Activated CD8-positive, alpha-beta memory T cell treated with anti-CD3 and anti-CD28 coated beads for 1 hour (primary cell): ENCODE measurements at places on chromosomes 7 and 10.
A peak's percentile ranks its signal among the peaks of the same experiment; 100 is the strongest.

DNA sequence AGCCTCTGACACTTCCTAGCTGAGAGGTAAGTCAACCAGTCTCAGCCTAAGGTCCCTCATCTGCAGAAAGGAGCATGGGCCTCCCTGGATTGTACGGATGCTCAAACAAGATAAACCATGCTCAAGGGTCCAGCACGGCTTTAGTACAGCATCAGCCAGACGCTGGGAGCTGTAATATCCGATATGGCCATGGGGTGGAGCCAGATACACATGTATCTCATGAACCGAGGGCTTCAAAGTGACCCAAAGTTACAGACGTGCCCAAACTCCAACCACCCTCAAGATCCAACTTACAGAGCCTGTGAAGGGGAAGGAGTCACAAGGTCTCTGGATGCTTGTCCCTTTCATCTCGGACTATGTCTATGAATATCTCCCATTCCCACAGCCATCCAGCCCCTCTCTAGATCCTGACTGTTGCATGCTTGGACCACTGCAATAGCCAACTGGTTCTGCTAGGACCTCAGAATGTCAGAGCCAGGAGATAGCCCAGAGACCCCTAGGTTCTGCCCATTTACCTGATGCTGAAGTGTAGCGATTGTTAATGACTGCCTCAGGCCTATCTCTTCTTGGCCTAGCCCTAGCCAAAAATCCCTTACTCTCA lies 142.4 kb downstream of the SH3PXD2A start:
- peak; percentile 67 for DNase-seq

GRCh38 chr10:21919117-21919516 lies 84.4 kb downstream of the DNAJC1 start:
- DNase-seq, result no peak

DNA sequence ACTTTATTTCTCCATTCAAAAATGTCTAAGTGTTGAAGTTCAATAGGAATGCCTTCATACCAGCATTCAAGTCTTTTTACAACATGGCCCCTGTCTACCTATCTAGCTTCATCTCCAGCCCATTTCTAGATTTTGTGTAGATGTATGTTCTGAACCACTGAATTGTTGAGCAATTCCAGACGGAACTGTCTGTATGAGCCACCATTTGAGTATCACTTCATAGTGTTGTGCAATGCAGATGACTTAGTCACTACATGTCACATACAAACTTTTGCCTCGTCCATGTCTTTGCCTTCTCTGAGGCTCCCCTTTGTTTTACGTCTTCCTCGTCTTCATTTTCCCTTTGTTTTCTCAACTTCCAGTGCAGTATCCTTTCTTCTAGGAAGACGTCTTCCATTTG lies 118.1 kb downstream of the INHBA start:
- no peak for DNase-seq

DNA sequence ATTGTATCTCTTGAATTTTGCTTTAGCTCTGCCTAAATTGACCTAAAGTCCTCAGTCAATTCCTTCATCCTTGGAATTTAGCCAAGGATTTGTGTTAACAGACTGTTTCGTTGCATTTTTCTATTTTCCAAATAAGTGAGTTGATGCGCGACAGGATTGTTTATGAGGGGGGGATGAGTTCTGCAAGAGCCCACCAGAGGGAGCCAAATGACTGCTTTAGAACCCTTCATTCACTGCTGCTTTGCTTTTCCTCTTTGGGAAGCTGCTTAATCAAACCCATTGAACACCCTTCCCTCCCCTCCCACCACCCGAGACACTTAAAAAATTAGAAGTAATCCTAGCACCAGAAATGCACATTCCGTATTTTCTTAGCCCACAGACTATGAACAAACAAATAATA lies 33.7 kb upstream of the PTF1A start:
- DNase-seq, result no peak

- DNase-seq, result no peak
Observed at GRCh38 chr7:25638068-25638467, 409.8 kb upstream of the NPVF start.

- no peak for DNase-seq
Observed at GRCh38 chr10:44284198-44285084, 100.5 kb downstream of the CXCL12 start.

DNA sequence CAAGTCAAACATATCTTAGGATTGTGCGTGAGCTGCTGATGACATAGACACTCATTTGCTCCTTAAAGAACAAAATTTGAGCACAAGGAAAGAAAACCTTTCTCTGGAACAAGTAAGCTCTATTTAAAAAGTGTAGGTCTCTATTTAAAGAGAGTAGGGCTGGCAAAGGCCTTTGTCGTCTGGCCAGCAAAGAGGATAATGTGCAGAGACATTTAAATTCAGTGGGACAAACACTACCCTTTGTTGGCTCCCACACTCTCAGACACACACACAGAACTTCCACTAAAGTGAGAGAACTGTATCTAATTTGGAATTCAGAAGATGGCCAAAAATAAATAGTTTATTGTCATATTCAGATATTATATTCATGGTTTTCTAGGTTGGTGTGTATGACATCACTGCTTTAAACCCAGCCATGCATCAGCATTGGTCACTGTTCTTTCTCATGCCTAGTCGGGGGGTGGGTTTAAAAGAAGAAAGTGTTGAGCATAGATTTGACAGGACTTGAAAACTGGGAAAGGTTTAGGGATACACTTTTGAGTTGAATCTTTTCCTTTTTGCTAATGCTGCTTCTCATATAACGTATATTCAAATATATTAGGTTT lies 49.5 kb upstream of the HDAC9 start:
- DNase-seq, result no peak

GRCh38 chr7:30682212-30683083 lies at the start of gene CRHR2:
CRHR2 (minus strand) TSS chr7:30682456; CDS start chr7:30682280, 176 bp downstream.
- DNase-seq, result peak; percentile 10

DNA sequence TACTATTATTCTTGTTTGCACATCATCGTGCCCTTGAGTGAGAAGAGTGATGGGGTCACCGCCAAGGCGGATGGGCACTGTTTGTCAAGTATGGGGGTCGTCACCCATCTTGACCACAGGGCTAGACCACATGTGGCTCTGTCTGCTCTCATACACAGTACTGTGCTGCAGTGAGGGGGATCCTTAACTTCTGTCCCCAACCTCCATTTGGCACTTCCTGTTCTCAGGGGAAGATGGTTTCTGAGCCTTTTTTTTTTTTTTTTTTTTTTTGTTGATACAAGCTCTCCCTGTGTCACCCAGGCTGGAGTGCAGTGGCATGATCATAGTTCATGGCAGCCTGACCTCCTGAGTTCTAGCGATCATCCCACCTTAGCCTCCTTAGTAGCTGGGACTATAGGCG lies 13.6 kb downstream of the WBP1L start:
- DNase-seq, result no peak

DNA sequence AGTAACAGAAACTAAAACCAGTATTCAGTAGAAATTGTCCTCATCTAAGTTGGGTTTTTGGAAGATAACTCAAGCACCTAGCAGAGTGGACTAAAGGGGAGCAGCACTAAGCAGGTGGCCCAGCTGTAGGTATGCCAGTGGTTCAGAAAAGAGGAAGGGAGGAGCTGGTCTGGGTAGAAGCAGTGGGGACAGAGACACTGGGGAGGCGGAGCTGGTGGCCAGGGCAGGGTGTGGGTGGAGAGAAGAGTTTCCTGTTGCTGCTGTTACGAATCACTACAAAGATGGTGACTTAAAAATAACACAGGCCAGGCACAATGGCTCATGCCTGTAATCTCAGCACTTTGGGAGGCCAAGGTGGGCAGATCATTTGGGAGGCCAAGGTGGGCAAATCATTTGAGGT lies 136.2 kb downstream of the WDR11 start:
- no peak for DNase-seq

- no peak for DNase-seq
Observed at GRCh38 chr10:4437791-4438190, 388.2 kb upstream of the AKR1E2 start.

GRCh38 chr7:148303295-148304082 lies 287.1 kb upstream of the C7orf33 start:
- DNase-seq, result no peak

- no peak for DNase-seq
Observed at GRCh38 chr10:22317076-22317370, 835 bp downstream of the COMMD3 start.

DNA sequence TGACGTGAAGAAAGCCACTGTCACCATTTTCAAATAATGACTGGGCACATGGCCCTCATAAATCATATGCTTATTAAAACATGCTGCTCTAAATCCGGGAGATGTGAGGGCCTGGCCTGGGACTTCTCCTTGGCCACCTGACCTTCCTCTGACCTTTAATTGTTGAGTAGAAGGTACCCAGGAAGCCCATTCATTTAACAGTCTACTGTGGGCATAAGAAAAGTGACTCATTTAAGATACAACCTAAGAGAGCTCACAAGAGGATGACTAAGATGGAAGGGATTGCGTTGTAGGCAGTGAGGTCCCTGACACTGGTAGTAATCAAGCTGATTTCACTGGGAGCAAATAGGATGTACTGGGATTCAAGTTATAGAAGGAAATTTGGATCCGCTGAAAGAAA lies 203.4 kb upstream of the GPR26 start:
- DNase-seq, result no peak
